Stimulated activated CD8-positive, alpha-beta memory T cell treated with anti-CD3 and anti-CD28 coated beads, Interleukin-4, amount 100 ng/mL, for 1 hour (primary cell): ENCODE measurements at places on chromosomes 2 and 18.

- DNase-seq, result no peak
Observed at GRCh38 chr2:7599462-7600258, 682.4 kb downstream of the RNF144A start.

- DNase-seq, result peak; percentile 6
Observed at GRCh38 chr2:15316370-15316814, 244.7 kb downstream of the NBAS start.

DNA sequence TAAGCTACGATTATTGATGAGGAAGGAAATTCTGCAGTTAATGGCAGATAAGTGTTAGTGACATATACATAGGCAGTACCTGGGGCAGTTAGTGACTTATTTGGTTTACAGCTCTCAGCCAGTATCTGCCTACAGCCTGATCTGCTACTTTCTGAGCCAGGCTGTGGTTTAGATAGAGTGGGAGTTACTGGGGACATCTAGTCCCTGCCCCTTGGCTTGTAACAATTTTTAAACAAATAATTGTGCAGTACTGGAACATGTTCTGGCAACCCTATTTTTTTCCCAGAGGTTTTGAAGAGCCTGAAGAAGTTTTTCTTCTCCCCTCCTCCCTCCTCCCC is 2.3 kb downstream of the KIF5C start:
- no peak for DNase-seq

DNA sequence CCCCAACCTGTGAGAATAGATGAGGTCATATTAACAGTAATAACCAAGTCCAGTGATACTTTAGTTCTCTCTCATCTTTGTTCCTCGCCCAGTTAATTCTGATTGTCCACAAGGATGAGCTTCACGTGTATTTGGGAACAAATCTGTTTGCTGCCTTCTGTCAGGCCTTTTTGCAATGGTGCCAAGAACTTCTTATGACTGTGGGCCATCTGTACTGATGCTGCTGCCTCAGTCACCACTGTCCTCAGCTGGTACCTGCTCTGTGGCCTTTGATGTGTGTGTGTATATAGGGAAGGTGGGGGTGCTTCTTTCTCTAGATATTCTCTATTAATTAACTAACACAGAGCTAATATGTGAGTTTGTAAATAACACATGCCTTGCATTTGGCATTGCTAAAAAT is 392.9 kb downstream of the TGIF1 start:
- no peak for DNase-seq

DNA sequence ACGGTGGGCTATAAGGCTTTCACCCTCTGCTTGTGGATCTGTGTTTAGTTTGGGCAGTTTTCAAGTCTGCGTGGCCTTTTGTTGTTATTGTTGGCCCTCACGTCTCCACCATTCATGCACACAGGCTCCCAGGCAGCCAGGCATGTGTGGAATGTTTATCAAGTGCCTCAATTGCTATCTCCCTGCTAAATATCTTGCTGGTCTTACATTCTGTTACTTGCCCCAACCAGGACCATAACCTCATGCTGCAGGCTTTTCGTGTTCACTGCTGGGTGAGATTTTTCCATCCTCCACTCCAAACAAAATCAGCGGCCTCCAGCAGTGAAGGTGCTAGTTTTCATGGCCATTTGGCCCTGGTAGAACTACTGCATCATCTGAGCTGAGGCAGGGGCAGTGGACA is 63.0 kb upstream of the DSC1 start:
- no peak for DNase-seq

GRCh38 chr2:227834916-227835650 is 21.4 kb downstream of the CCL20 start:
- DNase-seq, result no peak

DNA sequence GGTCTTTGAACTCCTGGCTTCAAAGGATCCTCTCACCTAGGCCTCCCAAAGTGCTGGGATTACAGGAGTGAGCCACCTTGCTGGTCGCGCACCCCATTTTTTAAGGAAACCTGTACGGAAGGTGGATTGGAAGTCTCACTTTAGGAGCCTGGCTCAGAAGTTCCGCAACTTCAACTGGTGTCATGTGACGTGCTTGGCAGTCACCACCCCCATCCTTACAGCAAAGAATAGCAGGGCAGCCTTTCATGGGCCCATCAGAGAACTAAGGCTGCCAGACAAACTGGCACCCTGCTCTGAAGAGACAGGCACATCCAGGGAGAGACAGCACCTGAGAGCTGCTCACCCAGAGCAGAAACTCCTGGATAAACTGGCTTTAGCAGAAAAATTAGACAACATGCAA is 3.3 kb upstream of the SLC66A2 start:
- DNase-seq, result no peak

GRCh38 chr2:176280156-176280555 is 10.9 kb downstream of the MTX2 start:
- DNase-seq, result no peak

GRCh38 chr2:204452464-204453023 is 92.7 kb upstream of the PARD3B start:
- no peak for DNase-seq

GRCh38 chr2:144424559-144425240 is 95.2 kb downstream of the ZEB2 start:
- DNase-seq, result no peak

- no peak for DNase-seq
Observed at GRCh38 chr18:31776093-31776492, 15.4 kb upstream of the SLC25A52 start.

DNA sequence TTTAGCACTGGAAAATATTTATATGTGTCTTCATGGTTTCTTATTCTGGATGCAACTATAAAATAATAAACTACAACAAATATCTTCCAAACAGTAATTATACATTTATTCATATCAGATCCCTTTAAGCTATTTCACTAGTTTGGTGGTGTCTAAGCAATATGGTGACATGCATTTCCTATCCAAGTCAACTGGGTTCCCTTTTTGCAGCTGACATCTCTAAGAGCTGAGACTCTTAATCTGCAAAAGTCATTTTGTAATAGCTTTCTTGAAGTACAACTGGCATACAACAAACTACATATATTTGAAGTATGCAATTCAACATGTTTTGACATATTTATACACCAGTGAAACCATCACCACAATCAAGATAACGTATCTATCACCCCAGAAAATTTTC is 59.9 kb upstream of the SLC1A4 start:
- no peak for DNase-seq

DNA sequence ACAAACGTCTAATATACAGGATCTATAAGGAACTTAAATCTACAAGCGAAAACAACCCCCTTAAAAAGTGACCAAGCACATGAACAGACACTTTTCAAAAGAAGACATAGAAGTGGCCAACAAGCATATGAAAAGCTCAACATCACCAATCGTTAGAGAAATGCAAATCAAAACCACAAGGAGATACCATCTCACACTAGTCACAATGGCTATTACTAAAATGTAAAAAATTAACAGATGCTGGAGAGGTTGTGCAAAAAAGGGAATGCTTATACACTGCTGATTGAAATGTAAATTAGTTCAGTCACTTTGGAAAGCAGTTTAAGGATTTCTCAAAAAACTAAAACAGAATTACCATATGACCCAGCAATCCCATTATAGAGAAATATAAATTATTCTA is 1148.5 kb upstream of the FAM98A start:
- DNase-seq, result no peak

DNA sequence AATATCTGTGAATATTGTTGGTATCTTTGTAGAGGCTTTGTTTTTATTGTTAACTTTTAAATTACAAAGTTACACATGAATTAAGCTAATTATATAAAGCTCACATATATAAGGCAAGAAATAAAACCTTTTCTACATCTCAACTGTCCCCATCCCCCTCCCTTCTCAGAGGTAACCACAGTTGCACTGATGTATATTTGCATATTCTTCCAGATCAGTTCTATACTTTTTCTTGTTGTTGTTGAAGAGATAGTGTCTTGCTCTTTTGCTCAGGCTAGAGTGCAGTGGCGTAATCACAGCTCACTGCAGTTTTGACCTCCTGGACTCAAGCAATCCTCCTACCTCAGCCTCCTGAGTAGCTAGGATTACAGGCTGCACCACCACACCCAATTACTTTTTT is 36.0 kb upstream of the CDC42EP3 start:
- no peak for DNase-seq

- no peak for DNase-seq
Observed at GRCh38 chr2:236985761-236986339, 99.8 kb upstream of the COPS8 start.

GRCh38 chr2:42372474-42373200 is 11.6 kb upstream of the COX7A2L start:
- no peak for DNase-seq

DNA sequence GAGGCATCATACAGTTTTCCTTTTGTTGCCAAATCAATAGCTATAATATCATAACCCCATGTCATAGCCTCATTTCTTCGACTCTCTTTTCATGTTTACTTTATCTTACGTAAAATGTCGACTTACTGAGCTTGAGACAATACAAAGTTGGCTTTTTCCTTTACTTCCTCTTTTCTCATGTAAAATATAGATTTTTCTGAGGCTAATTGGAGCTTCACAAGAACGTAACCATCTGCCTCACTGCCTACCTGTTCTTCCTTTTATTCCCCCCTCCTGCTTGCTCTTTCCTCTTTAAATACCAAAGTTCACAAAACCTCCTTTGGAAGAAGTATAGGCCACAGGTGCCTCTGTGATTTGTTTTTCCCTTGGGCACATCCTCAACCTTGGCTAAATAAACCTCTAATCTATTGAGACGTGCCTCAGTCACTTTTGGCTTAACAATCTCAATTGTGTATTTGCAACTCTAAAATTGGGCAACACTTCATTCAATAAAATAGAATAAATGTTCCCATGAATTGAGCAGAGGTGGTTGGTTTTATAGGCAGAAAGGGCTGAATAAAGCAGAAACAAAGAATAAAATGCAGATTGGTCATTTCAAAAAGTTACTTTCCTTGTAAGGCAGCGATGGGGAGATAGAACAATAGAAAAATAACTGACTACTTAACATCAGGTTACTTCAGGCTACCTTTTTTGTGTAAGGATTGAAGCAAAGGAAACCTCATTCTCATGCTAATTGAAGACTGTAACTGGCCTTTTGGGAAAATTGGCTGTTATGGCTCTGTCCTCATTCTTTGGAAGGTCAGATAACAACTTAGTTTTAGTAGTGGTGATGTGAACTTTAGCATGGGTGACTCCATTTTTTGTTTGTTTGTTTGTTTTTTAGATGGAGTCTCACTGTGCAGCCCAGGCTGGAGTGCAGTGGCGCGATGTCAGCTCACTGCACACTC is 21.3 kb downstream of the COMMD1 start:
- no peak for DNase-seq

DNA sequence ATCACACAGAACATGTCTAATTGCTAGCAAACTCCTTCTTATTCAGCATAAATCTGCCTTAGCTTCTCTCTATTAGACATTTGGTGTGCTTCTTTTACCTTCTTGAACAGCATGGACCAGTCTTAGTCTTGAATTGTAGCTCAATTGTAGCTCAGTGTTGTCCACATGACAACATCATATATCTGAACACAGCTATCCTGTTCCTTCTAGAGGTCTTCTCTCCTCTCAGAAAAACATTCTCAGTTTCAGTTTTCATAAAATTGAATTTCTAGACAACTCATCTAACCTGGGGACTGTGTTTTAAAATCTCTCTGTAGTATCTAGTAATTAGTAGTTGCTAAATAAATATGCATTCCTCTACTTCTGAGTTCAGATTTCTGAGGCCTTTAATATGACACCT is 47.6 kb downstream of the CPO start:
- no peak for DNase-seq

- DNase-seq, result no peak
Observed at GRCh38 chr2:169509298-169509885, at the start of gene KLHL41. Gene KLHL41 (plus strand): TSS chr2:169509702. CDS start chr2:169509779, 77 bp downstream.

GRCh38 chr2:135818937-135819610 is 17.9 kb downstream of the LCT start:
- DNase-seq, result no peak

GRCh38 chr2:16861530-16861929 is 195.9 kb upstream of the CYRIA start:
- DNase-seq, result no peak

DNA sequence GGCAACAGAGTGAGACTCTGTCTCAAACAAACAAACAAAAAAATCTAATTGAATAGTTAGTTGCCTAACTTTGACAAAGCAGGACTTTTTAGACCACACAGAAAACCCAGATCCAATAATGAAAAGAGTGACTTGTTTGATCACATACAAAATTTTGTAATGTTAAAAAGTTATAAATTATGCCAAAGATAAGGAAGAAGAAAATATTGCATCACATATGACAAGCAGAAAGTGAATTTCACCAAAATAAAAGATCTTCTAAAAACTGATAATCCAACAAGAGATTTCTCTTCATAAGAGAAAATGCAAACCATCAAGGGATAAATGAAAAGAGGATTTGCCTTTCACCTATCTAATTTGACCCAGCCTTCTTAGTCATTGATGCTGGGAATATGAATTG is 2.8 kb upstream of the RMP24 start:
- no peak for DNase-seq

GRCh38 chr18:59744271-59744721 is 47.1 kb upstream of the CCBE1 start:
- DNase-seq, result no peak

GRCh38 chr2:27773959-27774358 is 2.4 kb downstream of the MRPL33 start:
- DNase-seq, result no peak

DNA sequence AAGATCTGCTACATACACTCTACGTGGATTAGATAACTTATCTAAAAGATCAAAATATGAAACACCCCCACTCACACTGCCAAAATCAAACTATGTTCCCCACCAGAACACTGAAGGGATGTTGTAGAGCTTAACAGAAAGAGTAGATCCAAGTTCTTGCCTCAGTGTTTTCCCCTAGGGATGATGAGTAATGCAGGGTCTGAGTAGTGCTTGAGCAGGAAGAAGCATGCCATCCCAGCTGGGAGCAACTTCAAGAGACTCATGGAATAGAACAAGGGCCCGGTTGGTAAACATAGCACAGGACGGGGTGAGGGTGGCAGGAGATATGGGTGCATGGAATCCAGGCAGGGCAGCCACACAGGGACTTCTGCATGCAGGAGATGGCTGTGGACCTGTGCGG is 74.3 kb downstream of the SNTG2 start:
- DNase-seq, result no peak

GRCh38 chr18:12059334-12060181 is 34.1 kb upstream of the ANKRD62 start:
- no peak for DNase-seq

DNA sequence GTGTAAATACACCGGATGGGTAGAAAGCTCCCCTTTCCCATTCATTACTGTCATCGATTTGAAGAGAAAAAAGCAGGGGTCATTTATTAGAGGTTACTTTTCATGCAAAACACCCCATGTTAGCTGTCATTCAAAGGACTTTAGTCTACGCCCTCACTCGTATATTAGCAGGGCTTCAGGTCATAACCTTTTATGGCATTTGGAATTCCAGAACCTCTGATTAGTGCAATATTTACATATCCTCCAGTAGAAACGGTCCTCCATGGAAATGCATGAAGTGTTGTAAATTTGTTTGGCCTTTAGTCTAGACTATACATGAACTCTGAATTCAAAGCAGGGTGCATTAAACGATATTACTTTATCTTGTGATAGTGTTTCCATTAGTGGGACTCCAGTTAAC is 180.5 kb downstream of the ZNF516 start:
- DNase-seq, result no peak
